ENCODE measurements at places on chromosomes 6 and 20.

GRCh38 chr20:20752712-20753111, 40.3 kb upstream of the RALGAPA2 start:
- no peak for DNase-seq

DNA sequence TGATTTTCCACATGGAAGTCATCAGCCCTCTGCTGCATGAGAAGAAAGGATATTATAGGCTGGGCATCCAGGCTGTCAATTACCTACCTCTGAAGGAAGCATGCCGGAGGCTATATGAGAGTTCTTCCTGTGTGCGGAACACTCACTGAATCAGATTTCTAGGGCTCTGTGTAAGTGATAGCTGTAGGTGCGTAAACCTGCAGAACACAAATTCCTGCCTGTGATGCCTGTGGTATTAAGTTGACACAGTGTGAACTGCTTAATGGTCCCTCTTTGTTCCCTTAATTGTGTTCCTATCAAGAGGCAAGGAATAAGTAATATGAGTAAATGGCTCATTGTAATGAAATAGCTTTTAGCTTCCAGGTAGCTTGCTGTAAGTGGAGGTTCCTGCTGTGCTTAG, 103.3 kb downstream of the ANKS1A start:
- no peak for DNase-seq

DNA sequence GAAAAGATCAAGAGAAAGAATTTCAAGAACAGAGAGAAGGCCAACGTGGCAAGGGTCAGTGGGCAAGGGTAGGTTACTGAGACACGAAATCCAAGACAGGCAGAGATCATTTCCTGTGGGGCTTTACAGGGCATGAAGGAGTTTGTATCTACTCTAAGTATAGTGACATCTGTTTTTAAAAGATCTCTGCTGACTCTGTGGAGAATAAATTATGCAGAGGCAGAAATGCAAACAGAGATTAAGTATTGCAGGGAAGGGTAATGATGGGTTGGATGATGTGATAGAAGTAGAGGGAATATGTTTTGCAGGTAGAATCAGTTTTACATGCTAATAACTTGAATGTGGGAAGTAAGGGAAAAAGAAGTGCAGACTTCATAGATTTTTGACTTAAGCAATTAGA, 243.5 kb downstream of the FRK start:
- no peak for DNase-seq

DNA sequence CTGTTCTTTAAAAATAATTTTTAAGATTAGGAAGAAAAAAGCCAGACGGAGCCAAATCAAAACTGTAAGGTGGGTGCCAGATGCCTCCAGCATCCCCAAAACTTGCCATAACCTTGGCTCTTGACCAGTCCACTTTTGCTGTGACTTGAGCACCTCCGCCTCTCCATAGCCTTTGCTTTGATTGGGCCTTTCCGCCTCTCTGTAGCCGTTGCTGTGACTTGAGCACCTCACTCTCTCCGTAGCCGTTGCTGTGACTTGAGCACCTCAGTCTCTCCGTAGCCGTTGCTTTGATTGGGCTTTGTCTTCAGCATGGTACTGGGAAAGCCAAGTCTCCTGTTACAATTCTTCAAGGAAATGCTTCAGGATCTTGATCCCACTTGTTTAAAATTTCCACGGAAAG, 73.0 kb downstream of the YTHDF1 start:
- DNase-seq, result no peak

GRCh38 chr20:33829636-33830035, 18.5 kb downstream of the CHMP4B start:
- no peak for DNase-seq

- DNase-seq, result peak; percentile 73
Observed at GRCh38 chr20:41329435-41330342, 10.9 kb upstream of the LPIN3 start.

DNA sequence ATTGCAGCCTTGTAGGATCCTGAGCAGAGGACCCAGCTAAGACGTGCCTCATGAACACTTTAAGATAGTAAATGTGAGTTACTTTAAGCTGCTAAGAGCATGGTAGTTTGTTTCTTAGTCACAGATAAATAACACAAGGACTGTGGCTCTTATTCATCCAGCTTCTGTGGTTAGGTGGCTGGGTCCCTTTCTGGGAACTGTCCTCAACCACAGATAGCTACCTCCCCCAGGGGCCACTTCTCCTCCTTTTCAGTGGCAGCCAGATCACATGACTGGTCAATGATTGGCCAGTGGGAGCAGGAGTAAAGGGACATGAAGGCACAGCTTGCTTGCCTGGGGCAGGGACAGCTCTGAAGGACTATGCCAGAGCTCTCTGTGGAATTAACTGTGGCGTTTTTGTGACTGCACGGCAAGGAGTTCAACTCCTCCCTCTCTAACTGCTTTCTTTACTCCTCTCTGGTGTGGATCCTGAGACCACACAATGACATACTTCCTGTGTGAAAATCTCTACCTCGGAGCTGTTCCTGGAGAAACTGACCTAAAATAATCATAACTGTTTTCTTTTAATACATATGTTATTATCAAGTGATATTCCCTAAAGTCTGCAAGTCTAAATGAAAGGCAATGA, 76.5 kb downstream of the NRN1 start:
- DNase-seq, result no peak

DNA sequence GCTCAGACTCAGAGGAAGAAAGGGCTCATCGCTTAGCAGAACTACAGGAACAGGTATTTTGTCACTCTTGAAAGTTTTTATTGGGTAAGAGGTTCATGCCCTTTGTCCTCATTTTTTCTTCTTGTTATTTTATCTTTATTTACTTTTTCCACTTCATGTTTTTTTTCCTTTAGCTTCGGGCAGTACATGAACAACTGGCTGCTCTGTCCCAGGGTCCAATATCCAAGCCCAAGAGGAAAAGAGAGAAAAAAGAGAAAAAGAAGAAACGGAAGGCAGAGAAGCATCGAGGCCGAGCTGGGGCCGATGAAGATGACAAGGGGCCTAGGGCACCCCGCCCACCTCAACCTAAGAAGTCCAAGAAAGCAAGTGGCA, 9.5 kb downstream of the BRD2 start:
- no peak for DNase-seq

DNA sequence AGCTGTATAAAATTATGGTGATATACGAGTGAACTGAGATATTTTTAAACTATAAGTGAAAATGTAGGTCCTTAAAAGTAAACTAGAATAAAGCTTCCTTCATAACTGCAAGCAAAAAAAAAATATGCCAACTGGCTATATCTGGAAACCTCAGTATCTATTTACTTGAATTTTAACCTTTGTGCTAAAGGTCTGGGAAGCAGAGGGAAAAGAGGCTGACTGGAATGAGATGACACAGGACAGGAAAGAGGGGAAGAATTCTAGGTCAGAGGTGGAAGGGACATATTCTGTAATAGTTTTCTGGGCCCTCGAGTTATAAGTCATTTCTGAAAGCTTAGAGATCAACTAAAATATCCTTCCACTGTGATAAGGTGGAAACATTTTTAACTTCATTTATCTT, 46.8 kb downstream of the AIG1 start:
- no peak for DNase-seq

DNA sequence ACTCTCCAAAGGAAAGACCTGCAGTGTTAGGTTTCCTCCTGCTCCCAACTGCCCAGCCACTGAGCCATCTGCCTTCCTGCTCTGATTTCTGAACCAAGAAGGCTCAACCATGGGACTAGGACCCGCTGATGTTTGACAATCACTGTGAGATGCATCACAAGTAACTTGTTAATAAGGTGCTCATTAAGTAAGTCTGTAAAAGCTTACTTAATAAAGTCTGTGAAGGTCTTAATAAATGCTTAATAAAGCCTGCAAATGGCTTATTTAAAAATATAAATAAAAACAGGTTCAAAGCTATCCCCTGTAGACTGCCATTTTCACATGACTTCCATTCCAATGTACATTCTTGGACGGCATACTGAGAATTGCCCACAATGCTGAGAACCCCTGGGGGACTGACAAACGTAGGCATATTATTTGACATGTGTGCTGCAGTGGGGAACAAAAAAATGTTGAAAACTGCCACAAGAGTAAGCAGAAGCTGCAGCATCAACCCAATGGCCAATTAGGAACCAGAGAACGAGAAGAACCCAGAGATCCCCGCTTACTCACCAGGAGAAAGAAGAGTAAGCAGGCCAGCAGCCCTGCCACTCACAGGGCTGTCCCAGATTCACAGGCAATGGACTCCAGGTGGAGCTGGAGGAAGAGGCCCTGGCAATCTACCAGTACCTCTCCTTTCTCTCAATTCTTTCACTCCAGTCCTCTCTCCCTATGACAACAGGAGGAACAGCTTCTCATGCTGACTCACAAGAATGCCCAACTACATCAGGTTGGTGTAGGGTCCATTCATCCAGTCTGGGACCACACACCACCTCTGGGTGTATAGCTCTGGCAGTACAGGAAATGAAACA, 19.5 kb downstream of the KIF13A start:
- DNase-seq, result no peak

GRCh38 chr20:47334022-47334551, 22.4 kb downstream of the ZMYND8 start:
- DNase-seq, result peak; percentile 75
